ENCODE measurements at places on chromosomes 3 and 15.

GRCh38 chr3:163048881-163049280 is 1552.3 kb downstream of the OTOL1 start:
- DNase-seq: no peak

GRCh38 chr3:49470714-49471420 is 800 bp downstream of the DAG1 start:
- DNase-seq: peak; percentile 29

DNA sequence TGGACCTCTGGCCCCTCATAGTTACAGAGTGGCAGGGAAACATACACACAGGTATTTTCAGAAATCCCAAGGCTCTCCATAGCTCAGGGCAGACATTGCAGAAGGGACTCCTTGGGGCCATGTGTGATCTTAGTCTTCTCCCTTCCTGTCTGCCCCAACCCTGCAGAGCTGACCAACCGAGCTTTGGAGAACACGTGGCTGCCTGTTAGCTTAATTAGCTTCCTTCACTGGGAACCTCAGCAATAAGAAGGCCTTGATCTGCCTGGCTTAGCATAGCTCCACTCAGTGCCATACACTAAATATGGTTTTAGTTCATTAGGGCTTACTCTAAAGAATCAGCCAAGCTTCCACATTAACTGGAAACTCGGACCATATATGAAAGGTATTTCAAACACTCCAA is 12.3 kb downstream of the LYZL4 start:
- no peak for DNase-seq

DNA sequence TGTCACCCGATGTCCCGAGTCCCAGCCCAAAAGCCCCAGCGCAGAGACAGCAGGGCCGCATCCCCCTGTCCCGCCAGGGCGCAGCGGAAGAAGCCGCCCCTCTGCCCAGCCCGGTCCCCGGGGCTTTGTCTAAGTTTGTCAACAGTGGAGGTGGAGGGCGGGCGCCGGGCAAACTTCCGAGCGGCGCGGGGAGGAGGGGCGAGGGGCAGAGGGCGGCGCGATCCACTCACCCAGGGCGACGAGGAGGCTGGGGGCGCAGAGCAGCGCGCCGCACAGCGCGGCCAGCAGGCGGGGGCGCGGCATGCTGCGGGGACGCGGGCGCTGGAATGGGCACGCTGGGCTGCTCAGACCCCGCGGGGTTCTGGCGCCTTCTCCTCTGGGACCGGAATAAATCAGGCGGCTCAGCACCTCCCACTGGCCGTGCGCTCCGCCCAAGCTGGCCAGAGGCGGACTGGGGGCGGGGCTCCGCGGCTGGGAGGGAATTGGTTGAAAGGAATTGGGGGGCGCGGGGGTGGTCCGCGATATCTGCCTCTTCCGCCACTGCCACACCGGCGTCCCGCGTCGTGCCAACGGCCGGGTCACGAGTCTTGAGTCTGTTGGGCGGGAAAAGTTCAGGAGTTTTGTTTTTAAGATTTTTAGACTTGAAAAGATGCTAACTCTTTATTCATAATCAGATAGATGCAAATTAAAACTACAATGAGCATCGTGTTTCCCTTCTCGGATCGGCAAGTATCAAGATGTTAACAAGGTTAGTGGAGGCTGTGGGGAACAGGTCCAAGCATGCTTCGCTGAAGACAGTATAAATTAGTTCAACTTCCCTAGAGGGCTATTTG is at the start of gene MFGE8:
Gene MFGE8, minus strand, starts transcription at position 363 of the 833 bp plus-strand sequence. Its CDS starts 60 bp downstream, at position 303.
- DNase-seq: peak; percentile 60

DNA sequence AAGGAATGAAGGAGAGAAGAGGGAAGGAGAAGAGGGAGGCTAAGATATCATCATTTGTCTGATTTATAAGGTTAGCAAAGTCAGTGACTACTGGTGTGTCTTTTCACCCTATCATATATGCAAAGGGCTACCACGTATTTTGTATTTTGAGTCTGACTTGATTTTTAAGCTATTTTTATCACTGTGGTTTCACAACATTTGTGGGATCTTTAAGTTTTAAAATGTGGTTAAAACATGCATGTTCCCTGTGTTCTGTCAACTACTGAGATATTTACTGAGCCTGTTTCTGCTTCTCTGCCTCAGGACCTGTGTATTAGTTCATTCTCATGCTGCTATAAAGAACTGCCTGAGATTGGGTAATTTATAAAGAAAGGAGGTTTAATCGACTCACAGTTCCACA is 22.5 kb upstream of the SPTSSB start:
- DNase-seq: no peak

GRCh38 chr15:62969442-62970089 is 73.0 kb upstream of the TPM1 start:
- peak; percentile 69 for DNase-seq

DNA sequence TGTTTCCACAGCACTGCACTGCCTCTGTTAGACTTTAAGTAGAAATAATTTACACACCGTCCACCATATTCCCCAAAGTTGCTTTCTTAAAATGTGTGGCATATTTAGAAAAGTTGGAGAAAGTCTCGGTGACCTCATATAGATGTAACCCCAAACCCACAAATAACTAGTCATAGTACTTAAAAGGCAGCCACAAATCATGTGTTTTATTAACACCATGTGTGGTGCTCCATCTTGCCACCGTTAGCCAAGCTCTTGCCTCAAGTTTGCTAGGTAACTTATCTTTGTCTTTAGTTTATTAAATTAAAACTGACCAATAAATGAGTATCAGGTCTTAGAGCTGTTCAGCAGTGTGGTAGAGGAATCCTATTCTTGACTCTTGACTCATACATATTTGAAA is 257.9 kb downstream of the UBE2E2 start:
- DNase-seq: no peak

GRCh38 chr3:77081240-77081661 is 41.4 kb downstream of the ROBO2 start:
- peak; percentile 96 for DNase-seq

DNA sequence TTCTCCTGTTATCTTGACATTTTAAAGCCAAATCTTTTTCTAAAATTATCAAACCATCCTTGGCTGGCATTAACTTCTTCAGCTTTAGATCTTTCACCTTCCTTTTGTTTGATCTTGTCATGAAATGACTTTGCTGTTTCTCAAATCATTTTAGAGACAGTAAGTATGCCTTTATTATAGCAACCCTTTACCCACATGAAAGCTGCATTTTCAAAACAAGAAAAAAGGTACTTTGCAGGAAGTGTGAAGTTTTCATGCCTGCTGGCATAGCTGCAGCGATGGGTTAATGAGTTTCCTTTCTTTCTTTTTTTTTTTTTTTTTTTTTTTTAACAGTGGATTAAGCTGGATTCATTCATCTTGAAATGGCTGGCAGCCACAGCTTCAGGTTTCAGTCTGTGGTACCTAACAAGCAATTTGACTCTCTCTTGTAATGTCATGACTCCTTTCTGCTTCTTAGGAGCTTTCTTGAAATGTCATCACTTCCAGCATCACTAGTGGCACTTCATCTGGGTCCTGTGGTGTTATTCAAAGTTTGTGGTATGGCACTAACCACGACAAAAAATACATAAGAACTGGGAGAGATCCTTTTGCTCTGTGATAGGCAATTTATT is 18.8 kb downstream of the SLC25A26 start:
- DNase-seq: no peak

DNA sequence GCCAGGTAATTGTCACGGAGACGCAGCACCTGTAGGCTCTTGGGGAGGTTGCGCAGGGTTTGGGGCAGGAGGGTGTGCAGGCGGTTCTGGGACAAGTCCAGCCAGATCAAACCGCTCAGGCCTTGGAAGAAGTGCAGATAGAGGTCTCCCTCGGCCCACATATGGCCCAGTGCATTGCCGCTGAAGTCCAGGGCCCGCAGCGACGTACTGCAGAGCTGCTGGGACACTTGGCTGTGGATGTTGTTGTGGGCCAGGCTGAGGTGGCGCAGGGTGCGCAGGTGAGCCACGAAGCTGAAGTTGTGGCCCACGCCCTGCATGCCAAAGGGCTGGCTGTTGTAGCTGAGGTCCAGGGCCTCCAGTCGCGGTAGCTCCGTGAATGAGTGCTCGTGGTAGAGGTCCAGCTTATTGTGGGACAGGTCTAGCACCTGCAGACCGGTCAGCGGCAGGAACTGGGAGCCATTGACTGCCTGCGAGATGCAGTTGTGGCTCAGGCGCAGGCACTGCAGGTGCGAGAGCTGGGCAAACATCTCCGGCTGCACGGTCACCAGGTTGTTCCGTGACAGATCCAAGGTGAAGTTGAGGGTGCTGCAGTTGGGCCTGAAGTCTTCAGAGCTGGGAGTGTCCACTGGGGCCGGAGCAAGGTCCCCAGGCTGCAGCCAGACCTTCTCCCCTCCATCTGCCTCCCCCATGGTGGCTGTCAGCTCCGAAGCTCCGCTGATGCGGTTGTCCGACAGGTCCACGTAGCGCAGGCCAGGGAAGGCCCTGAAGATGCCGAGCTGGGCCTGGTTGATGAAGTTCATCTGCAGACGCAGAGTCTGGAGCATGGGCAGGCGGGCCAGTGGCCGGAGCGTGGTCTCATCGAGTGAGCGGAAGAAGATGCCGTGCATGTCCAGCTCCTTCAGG is 2.9 kb downstream of the TLR9 start:
- DNase-seq: no peak

DNA sequence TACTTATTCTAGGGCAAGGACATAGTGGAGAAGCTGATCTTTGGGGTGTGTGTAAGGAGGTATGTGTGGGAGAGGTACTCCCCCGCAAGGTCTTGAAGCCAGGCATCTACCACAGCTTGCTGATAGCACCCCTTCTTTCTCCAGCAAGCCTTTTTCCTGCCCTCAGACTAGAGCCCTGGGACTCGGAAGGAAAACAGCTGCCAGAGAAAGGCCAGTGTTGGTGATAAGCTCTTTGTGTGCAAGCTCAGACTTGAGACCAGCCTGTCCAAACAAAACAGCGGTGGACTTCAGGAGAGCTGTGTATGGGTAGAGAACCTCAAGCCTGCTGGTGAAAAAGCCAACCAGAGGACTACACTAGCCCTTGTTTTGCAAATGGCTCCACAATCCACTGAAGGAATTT is 1028.6 kb downstream of the MCTP2 start:
- DNase-seq: no peak

DNA sequence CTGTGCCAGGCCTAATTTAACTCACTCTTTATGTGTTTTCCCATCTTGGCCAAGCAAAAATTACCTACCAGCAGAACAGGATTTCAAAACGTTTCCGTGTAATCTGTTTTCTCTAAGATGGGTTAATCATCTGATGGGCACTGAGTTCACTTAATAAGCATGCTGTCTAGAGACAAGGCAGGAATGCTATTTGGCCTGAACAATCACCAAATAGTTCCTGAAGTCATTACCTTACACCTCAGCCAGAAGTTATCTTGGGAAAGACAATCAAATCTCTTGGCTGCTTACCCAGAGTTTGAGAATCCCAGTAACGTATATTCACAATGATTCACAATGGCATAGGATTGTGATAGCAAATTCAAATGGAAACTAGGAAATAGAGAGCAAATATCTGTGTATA is 779.1 kb downstream of the CADM2 start:
- peak; percentile 10 for DNase-seq

- no peak for DNase-seq
Observed at GRCh38 chr3:12999147-13000140, 73.8 kb downstream of the IQSEC1 start.

DNA sequence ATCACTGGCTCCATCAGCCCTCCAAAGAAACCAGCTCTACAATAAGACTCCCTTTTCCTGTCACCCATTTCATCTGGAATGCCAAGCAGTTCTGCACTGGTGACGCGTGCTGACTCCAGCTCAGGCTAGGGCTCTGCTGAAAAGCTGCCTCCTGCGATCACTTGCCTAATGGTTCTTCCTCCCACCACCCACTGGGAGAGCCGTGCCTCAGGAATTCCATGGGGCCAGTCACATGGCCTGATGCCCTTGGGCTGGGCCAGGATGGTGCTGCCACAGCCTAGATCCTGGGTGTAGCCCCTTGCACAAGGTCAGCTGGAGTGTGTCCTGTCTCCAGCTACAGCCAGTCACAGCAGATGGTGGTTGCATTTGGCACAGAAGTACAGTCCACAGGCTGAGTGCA is 98.9 kb downstream of the DNAJB8 start:
- DNase-seq: peak; percentile 62

- DNase-seq: peak; percentile 99
Observed at GRCh38 chr3:69051756-69052471, at the start of gene TMF1. TSS of gene TMF1 (minus strand) at chr3:69052333. CDS start at chr3:69052086, 247 bp downstream.

GRCh38 chr15:83158393-83158792 is 49.2 kb downstream of the HDGFL3 start:
- peak; percentile 66 for DNase-seq

DNA sequence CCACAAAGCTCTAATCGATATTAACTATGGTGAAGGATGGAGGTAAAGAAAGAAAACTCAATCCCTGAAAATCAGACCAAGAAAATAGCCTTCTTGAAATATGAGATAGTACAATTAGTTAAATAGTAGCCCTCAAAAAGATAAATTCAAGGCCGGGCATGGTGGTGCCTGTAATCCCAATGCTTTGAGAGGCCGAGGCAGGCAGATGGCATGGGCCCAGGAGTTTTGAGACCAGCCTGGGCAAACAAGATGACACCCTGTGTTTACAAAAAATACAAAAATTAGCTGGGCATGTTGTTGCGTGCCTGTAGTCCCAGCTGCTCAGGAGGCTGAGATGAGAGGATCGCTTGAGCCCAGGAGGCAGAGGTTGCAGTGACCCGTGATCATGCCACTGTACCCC is 31.6 kb upstream of the CEP152 start:
- no peak for DNase-seq

DNA sequence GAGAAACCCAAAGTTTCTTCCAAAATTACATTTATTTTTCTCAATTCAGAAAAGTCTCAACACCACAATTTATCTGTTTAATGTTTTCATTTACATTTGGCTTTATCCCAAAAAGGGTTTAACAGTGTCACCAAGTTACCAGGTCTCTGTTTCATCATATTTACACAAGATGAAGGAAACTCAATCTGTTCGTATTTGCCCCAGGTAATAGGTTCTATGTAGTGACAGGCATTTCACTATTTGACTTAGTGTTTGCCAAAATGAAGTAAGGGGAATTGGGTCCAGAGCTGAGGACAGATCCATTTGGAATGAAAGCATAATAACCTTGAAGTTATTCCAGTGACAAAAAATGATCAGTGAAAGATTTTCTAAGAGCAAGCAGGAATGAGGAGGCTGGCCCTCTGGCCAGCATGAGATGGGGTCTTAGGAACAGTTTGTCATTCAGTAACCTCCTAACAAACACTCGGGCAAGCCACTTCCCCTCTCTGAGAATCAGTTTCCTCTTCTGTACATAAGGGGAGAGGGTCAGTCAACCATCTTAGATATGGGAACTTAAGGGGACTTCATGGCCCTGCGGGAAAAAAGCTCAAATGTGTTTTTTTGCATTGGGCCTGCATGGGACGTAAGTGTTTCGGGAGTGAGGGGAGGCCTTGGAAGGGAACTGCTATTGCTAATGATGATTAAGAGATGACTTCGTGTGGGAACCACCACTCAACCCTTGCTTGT is 31.8 kb downstream of the UMPS start:
- no peak for DNase-seq

DNA sequence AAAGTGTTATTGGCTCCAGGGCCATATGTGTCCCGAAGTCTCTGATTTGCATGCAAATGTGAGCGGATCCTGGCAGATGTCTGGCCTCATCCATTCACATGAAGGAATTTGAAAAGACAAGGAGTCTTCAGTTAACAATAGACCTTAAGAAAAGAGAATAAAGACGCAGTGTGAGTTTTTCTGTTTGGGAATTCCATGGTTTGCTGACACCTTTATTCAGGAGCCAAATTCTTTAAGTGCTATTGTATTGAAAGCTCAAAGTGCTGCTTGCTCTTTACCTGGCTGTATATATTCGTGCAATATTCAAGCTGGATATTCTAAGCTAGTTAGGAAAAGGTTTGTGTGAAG is 2.2 kb downstream of the LRRN1 start:
- DNase-seq: no peak

Data from kidney tubule cell (primary cell).